IPS DF 19.7 (cell line): ENCODE measurements at places on chromosomes 1 and 21.

GRCh38 chr1:23369335-23370013 lies at the start of gene ZNF436:
ZNF436 (minus strand) TSS chr1:23369836; CDS start chr1:23368005, 1,831 bp downstream.
- no peak for DNase-seq

DNA sequence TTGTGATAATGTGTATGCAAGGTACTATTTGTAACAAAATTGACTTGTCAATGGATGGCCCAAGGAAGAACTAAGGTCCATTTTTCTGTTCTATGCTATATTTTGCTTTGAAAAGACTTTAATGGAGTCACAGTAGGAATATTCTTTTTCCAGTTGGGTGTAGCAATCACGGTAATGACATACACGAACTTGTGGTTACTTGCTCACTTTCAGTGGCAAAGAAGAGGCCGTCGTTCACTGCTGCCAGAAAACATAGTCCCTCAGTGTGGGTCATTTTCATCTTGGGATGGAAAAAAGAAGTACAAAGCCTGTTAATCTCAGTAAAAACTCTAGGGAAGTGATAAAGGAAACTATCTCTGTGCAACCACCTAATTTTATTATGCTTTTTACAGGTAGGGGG lies 47.8 kb upstream of the LAMC2 start:
- DNase-seq, result no peak

DNA sequence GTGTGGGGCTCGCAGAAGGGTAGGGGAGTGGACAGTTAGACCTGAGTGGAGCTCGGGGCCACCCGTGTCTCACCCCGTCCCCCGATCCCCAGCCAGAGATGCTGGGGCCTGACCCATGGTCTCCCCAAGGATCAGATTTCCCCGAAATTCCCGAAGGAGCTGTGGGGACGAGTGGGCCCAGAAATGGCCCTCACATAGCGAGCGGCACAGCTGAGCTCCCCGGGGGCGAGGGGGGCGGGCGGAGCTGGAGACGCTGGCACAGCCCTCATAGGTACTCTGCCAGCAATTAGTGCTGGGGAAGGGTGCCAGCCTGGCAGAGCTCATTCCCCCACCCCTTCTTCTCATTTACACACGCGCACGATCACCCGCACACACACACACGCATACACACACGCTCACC lies 9.2 kb downstream of the CASZ1 start:
- no peak for DNase-seq

- DNase-seq, result no peak
Measured at GRCh38 chr1:206081856-206082255, 28.9 kb downstream of the RHEX start.

DNA sequence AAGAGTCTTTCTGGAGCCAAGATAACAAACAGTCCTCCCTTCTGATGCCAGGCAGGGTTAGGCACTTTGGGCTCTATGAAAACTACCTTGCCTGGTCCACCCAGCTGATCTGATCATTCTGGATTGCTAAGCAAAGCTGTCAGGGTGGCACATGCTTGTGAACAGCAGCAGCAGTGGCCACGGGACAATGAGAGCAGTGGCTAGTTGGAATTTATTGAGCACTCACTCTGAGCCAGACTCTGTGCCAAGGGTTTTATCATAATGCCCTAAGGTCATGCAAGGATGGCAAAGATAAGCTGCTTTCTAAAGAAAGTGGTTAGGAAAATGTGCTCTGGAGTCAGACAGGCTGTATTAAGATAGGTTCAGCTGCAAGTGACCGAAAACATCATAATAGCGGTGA lies 390.4 kb upstream of the VAMP3 start:
- no peak for DNase-seq

GRCh38 chr1:2119886-2120285 lies 69.7 kb downstream of the PRKCZ start:
- no peak for DNase-seq

DNA sequence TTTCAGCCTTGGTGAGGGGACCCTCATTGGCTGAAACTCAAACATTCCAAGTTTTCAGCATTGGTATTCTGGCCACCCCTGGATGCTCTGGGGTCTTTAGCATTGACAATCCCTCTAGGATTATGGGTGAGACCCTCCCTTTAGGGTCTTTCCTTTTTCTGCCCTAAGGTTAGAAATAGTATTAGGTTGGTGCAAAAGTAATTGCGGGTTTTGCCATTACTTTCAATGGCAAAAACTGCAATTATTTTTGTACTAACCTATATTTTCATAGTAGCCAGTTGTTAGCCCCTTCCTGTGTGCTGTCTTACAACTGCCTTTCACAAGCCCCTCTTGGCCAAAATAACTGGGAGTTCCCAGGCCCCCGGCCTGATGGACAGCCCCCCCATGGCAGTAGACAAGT lies 648.4 kb downstream of the PTPRU start:
- no peak for DNase-seq

DNA sequence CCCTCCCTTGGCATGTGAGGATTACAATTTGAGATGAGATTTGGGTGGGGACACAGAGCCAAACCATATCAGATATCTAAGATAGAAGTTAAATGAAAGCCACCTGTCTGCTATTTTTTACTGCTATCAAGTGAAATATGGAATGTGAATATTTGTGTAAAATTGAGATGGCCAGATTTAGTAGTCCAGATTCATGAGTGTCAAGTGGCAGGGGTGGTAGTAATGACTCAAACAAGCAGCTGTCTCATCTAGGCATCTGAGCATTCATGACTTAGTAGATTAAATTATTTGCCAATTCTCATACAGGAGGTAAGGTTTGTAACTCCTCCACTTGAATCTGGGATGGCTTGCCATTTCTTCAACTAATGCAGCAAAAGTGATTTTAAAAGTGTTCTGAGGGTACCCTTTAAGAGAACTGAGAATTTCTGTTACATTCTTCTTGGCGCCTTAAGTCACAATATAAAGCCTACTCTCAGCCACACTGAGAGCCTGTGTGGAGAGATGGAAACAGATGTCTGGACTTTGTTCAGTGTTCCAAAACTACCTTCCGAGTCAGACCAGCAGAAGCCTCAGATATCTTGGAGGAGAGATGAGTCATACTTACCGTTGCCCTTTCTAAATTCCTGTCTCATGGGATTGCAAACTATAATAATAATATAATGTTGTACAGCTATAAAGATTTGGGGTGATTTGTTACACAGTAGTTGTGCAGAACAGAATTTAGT lies 1065.6 kb upstream of the TMPRSS15 start:
- no peak for DNase-seq

GRCh38 chr1:47532921-47533792 lies 95.3 kb downstream of the FOXD2 start:
- DNase-seq, result no peak

DNA sequence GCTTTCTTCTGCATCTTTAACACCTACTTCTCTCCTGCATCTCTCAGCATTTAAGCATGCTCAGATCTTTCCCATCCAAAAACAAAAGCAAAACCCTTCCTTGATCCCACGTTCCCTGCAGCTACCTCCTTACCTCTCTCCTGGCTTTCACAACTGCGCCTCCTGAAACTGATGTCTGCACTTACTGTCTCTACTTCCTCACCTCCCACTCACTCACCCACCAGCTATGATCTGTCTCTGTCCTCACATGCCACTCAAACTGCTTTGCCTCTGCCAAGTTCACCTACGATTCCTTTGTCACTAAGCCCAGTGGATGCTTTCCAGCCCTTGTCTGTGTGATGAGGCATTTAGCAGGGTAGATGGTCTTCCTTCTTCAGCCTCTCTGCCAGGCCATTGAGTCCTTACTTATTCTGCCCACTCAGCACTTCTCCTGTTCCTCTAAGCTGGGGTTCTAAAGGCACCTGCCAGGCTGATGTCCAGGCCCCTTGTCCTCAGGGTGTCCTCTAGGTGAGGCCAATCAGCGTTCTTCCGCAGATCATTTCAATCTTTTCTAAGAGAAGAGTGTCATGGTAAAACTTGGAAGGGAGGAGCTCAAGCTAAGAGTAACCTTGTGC lies 10.0 kb upstream of the GJB3 start:
- DNase-seq, result no peak

- DNase-seq, result no peak
Measured at GRCh38 chr1:116948046-116948445, 38.3 kb downstream of the PTGFRN start.

DNA sequence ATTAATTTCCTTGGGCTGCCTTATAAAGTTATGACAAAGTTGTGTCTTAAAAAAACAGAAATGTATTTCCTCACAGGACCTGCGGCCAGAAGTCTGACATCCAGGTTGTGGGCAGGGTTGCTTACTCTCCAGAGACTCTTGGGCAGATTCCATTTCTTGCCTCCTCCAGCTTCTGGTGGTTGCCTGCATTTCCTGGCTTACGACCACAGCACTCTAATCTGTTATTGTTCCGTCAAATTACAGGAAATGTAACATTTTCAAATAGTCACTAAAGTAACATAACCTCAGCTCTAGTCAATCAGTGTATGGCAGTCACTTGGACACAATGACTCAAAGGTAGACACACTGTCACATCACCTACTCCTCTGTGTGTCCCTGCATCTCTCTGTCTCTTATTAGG lies 226.8 kb downstream of the DNAH14 start:
- DNase-seq, result no peak

DNA sequence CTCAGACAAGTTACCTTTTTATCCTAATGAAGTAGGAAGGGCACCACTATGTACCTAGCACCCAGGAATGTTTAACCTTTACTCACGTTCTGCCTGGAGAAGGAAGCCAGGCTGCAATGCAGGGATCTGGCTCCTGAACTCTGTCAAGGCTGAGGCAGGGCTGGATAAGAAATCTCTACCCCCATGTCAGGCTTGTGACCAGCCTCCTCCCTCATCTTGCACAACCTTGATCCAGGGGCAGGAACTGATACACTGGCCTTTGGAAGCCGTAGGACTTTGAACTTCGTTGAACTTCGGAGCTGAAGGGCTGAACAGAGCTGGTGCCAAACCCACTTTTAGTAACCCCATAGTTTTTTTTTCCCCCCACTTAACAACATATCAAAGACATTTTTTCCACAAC lies 8.0 kb upstream of the AKR1A1 start:
- DNase-seq, result no peak

- no peak for DNase-seq
Measured at GRCh38 chr1:208151728-208152598, 92.2 kb downstream of the PLXNA2 start.

DNA sequence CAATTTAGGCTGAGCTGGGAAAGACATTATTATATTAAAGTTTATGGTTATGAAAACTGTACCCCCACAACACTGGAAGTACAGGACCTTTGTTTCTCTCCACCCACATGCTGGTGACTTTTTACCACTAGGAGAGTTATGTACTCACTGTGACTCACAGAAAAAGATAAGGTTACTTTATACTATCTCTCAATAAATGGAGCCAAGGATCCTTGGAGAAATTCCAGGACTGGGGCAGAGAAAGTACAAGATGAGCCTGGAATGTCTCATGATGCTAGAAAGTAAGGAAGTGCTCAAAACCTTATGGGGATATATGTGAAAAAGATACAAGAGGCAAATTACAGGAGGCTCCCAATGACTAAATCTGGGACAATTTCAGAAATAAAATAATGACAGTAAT lies 63.9 kb upstream of the C1orf105 start:
- DNase-seq, result no peak

DNA sequence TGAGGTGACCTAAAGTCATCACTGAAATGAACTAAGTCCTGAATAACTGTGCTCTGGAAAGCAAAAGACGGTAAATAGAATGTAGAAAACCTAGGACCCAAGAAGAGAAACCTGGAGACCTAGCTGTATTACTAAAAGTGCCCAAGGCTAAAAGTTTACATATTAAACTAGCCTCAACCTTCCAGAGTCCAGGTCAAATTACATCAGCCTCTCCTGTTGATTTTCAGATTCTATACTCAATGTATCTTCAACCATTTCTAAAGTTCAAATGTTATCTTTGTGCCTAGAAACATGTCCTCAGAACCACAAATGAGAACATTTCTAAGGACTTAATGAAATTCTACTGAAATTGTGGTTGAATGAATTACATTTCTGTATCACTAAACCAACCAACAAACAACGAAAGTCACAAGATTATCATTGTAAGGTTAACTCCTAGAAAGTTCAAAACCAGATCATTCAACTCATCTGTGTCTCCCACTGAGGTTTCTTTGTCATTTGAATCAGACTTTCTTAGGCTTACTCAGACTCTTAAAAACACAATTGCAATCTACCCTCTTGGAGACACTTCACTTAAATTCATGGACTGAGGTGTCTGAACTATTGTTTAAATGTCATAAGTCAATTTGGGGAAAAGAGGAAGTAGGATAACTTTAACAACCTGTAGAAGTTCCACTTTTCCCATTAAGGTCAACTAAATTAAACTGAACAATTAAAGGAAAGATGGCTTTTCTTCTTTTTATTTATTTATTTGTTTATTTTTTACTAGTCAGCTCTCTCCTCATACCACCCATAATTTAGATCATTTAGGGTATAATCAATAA lies 207.7 kb downstream of the BARHL2 start:
- DNase-seq, result no peak

GRCh38 chr1:9690440-9691107 lies 39.0 kb downstream of the PIK3CD start:
- no peak for DNase-seq

GRCh38 chr1:228299211-228299610 lies 91.4 kb downstream of the OBSCN start:
- DNase-seq, result no peak

DNA sequence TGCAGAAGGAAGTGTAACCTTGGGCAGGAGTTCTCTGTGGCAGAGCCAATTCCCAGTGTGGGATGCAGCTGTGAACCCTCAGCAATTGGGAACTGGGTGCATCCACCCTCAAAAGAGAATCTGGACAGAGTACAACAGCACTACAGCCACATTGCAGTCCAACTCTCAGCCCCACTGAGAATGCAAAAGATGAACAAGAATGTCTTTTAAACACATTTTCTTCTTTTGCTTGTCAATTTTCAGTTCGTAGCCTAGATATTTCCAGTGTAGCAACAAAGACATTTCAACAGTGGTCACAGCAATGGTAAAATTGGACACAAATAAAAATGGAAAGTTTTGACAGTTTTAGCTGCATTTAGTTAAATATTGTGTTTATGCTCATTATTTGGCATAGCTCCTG lies 114.0 kb upstream of the APP start:
- DNase-seq, result no peak

- no peak for DNase-seq
Measured at GRCh38 chr1:225427235-225428067, at the start of gene LBR. LBR (minus strand) TSS chr1:225428038; CDS start chr1:225424075, 3,963 bp downstream.

DNA sequence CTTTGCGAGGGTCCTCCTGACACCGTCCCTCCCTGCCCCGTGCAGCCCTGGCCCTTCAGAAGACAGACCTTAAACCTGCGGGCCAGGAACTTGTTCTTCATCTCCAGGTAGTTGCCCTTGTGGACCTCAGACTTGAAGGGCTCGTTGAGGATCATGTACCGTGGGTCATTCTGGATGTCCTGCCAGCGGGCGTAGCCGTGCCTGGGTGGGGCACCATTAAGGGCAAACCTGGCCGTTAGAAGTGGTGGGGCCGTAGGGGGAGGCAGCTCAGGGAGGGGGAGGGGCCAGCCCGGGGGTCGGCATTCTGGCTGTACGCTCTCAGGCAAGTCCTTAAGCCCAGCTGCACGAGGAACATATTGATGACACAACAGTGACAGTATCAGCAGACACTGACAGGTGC lies 64.6 kb downstream of the KCNAB2 start:
- DNase-seq, result no peak

DNA sequence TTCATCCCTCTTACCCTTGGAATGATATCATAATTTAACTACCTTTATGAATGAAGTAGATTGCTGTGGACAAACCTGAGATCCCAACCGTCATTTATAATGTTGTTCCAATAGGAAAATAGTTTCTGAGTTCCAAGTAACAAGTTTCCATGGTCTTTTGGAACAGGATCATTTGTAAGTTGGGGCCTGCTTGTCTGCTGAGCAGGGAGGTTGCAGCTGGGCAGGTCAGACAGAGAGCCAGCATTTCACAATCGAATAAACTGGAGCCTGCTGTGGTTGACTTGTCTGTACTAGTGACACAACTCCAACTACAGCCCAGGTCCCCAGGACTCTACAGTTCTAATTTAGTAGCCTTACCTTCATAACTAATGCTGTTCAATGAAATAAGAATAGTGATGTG lies 18.6 kb upstream of the RALGPS2 start:
- no peak for DNase-seq
